ENCODE measurements at places on chromosomes 4 and X.

- H3K4me1 ChIP-seq, result peaks cover 23% of the 10 kb centered on the region
- H3K27ac ChIP-seq, result no peak overlapping the region
- H3K4me3 ChIP-seq, result no peak overlapping the region
- DNase-seq, result no peak
- H3K27me3 ChIP-seq, result no peaks in the 10 kb centered on the region
Measured at GRCh38 chr4:38752941-38753806, 29.6 kb downstream of the TLR10 start.

DNA sequence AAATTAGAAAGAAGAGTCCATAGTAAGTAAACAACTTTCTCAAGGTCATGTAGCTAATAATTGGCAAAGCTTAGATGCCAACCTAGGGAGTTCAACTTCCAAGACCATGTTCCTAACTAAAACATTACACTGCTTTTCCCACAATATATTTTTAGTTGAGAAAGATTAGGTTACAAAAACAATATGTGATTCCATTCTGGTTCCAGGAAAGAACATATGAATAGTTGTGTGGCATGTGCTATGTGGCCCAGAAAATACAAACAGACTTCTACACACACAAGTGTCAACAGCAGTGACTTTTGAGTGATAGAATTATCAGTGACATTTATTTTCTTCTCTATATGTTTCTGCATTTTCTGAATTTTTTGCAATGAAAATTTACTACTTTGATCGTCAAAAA is 62.7 kb upstream of the EDNRA start:
- H3K27ac ChIP-seq, result no peak overlapping the region
- no peak for DNase-seq
- H3K4me3 ChIP-seq, result no peak overlapping the region
- H3K27me3 ChIP-seq, result no peaks in the 10 kb centered on the region
- no peaks in the 10 kb centered on the region for H3K36me3 ChIP-seq

- no peak overlapping the region for H3K4me3 ChIP-seq
- DNase-seq, result no peak
- H3K36me3 ChIP-seq, result no peaks in the 10 kb centered on the region
- H3K27ac ChIP-seq, result no peak overlapping the region
- H3K27me3 ChIP-seq, result no peaks in the 10 kb centered on the region
- no peaks in the 10 kb centered on the region for H3K4me1 ChIP-seq
Measured at GRCh38 chr4:156322592-156322991, 368.9 kb upstream of the CTSO start.

- no peak for DNase-seq
- H3K36me3 ChIP-seq, result peaks cover 4% of the 10 kb centered on the region
- H3K27ac ChIP-seq, result no peak overlapping the region
Measured at GRCh38 chr4:120071192-120071795, 4.6 kb upstream of the MAD2L1 start.

DNA sequence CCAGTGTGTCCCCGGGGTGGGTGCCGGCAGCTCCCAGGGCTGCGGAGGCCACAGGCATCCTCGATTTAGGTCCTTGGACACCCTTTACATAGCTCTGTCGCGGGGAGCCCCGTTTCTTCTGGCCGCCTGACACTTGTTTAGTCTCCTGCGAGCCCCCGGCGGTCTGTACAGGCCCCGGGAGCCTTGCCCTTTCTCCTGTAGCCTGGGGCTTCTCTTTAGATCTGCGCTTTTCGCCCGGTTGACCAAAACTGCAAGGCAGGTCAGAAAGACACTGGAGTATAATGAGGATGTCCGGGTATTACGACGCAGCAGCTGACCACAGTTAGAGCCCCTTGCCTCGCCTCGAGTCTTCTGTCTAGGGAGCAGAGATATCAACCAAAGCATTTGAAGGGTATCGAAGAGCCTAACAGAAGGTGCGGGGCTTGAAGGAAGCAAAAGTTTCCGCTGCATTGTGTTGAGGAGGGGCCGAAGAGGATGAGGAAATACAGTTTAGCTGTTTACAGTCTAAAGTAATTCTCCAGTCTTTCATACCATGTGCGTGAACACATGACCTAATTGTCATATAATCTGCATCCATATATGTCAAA is 479 bp downstream of the BRCC3 start:
- no peaks in the 10 kb centered on the region for H3K27me3 ChIP-seq
- peaks cover 45% of the 10 kb centered on the region for H3K4me1 ChIP-seq
- peak overlapping the region; percentile 92 for H3K27ac ChIP-seq
- peak overlapping the region; percentile 90 for H3K4me3 ChIP-seq
- no peak for DNase-seq
